NCI-H1694 (cell line): ENCODE measurements at places on chromosomes 1 and 21.

DNA sequence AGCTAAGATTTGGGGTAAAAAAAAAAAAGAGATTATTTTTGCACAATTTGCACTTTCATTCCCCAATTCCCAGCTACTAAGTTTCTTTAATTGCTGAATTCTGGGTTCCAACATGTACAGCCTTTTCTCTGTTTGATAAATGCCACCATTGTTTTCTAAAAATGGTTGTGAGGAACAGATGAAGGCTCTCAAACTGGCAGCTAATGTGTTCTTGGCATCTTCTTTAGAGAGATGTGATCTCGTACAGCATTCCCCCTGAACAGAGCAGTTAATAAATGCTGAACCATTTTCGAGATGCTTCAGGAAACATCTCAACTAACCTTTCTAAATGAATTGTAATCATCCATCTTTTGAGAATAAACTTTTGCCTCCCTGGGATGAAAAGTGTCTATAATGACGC lies 107.9 kb upstream of the DYNLT5 start:
- DNase-seq: no peak

GRCh38 chr1:32470991-32471694 lies 6.3 kb downstream of the ZBTB8B start:
- no peak for DNase-seq

DNA sequence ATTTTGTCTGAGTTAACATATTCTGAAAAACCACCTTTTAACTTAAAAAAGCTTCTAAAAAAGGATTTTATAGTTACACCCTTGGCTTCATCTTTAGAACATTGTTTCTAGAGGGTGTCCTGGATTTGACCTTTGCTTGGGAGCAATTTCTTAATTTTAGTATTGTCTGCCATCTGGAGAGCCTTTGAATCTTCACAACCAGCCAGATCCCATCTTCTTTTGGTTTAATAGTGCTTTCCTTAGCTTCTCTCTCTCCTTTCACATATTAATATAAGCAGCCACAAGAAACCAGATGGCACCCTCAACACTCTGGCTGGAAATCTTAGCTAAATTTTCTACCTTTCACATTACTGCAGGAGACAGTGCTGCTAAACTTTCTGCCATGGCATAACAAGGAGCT lies 76.5 kb upstream of the TSPAN2 start:
- DNase-seq: no peak

DNA sequence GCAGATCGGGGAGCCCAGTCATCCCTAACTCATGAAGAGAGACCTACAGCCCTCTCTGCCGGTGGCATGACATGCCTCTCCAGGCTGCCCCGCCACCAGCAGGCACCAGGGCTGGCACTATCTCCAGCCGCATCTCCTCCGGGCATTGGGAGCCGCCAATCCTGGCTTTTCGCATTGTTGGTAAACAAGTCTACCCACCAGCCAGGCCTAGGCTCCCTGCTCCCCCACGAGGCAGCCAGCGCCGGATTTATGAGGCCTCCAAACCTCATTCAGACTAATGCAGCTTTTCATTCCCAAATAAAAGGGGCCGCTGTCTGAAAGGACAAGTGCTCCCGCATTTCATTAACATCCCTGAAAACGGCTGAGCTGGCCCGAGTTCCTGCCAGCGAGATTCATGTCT lies 3.4 kb upstream of the GRIK3 start:
- no peak for DNase-seq

GRCh38 chr1:87682565-87682964 lies 353.9 kb downstream of the LMO4 start:
- DNase-seq: no peak
